ENCODE measurements at places on chromosomes 11 and 22.

DNA sequence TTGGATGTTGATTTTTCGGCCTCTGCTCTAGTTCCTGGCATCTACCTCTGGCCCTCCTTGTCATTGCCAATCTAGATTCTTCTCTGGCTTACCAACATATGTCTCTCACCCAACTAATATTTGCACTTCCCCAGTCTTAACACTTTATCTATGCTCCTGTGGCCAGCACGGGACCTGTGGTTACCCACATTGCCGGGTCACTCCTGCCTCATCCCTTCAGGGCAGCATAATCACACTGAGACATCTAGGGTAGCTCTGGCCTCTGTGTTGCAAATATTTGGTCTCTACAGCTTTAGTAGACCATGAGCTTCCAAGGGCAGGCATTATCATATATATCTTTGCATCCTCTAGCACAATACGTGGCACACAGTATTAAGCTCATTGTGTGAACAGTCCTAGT is 182.0 kb upstream of the ARHGAP20 start:
- DNase-seq: no peak

- no peak for DNase-seq
These were observed 72.3 kb downstream of the ARFGAP2 start for GRCh38 chr11:47104261-47104950.

DNA sequence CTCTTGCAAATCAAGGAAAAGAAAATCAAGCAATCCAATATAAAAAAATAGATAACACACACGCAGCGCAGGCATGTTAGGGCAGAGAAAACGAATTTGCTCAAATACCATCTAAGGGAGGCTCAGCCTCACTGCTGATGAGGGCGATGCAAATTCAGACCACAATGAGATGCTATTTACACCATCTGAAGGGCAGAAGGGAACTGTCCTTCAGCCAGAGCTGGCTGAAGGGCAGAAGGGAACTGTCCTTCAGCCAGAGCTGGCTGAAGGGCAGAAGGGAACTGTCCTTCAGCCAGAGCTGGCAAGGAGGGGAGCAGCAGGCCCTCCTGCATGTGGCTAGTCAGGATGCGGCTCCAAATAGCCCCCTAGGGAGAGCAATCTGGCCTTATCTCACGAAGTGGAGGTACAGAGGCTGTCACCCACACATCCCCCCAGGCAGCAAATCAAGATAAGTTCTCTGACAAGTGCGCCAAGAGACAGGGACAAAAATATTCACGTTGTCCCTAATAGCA is 7.6 kb upstream of the SLC39A13 start:
- DNase-seq: no peak

GRCh38 chr22:38295863-38296262 is 21.4 kb downstream of the CSNK1E start:
- DNase-seq: no peak

DNA sequence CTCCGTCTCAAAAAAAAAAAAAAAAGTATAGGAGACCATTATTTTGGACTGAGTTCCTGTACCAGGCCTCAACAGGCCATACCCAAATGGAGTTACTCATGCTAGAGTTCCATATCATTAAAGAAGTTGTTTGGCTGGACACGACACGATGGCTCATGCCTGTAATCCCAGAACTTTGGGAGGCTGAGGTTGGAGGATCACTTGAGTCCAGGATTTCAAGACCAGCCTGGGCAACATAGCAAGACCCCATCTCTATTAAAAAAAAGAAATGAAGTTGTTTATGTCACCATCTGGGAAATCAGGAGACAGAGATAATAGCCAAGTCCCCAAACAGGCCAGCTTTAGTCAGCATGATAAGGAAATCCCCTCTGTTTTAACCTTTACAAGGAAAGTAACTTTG is 6.7 kb upstream of the FNBP4 start:
- no peak for DNase-seq

GRCh38 chr11:1864831-1865665 is 12.2 kb downstream of the LSP1 start:
- DNase-seq: no peak

- DNase-seq: no peak
These were observed 5.4 kb upstream of the C11orf86 start for GRCh38 chr11:66969584-66970225.

GRCh38 chr11:124673333-124674167 is at the start of the genes SIAE and SPA17:
Gene SIAE (minus strand): TSS chr11:124673739. CDS start chr11:124673708, 31 bp downstream.
Gene SPA17 (plus strand): TSS chr11:124673904. CDS start chr11:124675265, 1,361 bp downstream.
- DNase-seq: peak; percentile 71

GRCh38 chr11:31060880-31061279 is 308.7 kb downstream of the DCDC1 start:
- DNase-seq: no peak

- no peak for DNase-seq
These were observed 1398.8 kb downstream of the TBC1D22A start for GRCh38 chr22:48161298-48161697.
